ENCODE measurements at places on chromosomes 7 and 10.

DNA sequence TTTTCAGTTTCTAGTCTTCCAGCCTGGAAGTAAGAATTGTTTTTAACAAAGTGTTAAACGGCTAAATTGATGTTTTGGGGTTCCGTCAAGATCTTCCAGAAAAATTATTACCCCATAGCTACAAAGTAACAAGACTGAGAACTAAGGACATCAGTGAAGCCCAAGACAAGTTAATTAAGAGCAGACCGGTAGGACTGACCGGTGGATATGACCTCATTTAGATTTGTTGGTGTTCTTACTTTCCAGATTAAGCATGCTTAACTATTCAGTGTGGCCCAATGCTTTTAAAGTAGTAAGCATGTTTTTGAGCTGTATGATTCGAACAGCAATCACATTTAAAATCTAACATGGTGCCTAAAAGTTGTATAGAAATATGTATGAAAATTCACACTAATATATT, 73.1 kb upstream of the RPA3 start:
- no peak for DNase-seq

GRCh38 chr10:67629461-67629971, 66.5 kb downstream of the CTNNA3 start:
- no peak for DNase-seq

DNA sequence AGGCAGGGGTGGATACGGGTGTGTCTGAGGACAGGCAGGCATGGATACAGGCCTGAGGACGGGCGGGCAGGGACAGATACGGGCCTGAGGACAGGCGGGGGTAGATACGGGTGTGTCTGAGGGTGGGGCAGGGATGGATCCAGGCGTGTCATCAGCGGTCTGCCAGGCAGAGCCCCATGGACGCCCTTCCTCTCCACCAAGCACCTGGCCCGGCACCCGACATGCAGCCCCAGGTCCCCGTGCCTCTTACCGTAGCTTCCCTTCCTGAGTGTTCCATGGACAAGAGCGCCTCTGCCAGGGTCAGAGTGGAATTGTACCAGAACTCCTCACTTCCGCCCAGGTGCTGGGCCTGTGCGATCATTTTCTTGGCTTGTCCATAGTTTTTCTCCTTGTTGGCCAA, 74.6 kb upstream of the NKX6-2 start:
- no peak for DNase-seq

GRCh38 chr10:89310056-89310893, 8.4 kb downstream of the IFIT2 start:
- DNase-seq: no peak

- no peak for DNase-seq
These were observed 18.7 kb downstream of the KCNK18 start for GRCh38 chr10:117216028-117216427.

DNA sequence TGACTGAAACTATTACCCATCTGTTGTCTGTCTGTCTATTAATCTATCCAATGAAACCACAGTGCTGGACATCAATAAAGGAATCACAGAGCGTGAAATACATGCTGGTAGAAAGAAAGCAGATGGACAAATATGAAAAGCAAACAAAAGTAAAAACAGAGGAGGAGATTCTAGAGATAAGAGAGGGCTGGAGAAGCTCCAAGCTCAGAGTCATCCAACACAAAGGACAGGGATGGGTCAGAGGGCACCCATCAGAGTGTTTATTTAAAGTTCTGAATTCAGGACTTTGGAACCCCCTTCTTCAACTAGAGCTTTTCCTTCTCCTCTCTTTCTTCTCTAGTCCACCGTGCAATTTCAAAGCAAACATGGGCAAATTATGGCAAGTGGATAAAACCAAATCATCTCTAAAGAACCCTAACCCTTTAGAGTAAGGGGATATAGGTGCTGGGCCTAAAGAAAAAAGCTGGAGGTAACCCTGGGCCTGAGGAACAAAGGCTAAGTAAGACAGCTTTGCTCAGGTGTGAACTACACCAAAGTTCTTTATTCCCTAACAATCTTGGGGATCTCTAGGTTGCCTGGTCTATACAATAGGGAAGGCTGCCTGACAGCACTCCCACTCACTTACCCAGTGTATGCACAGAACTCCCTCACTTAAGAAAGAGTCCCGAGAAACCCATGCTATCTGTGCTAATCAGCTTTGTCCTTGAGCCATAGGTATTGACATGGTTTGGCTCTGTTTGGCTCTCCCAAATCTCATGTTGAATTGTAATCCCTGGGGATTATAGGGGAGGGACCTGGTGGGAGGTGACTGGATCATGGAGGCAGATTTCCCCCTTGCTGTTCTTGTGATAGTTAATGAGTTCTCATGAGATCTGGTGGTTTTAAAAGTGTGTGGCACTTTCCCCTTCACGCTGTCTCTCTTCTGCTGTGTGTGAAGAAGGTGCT, 97.0 kb downstream of the BAMBI start:
- no peak for DNase-seq

- DNase-seq: no peak
These were observed at the start of gene GAD2 for GRCh38 chr10:26216585-26217395. TSS of gene GAD2 (plus strand) at chr10:26216774. CDS start at chr10:26216810, 36 bp downstream.

GRCh38 chr7:100430493-100431285, 1.1 kb downstream of the MEPCE start:
- no peak for DNase-seq

DNA sequence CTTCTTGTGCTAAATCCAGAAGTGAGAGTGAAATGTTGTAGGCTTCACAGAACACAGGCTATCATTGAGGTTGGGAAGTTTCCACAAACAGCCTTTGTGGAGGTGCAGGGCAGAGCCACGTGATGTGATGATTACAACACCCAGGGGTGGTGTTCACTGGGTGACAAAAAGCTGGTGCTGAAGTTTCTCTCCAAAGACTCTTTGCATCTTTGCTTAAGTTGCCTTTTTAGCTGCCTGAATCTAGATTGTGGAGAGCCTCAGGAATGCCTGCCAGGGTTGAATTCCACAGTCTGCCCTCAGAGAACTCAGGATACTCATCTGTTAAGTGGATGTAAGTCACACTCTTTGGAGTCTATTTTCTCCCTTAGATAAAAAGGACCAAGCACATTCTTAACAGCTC, 56.3 kb downstream of the PLXNA4 start:
- no peak for DNase-seq

GRCh38 chr7:47281161-47281560, 300.8 kb downstream of the TNS3 start:
- no peak for DNase-seq

DNA sequence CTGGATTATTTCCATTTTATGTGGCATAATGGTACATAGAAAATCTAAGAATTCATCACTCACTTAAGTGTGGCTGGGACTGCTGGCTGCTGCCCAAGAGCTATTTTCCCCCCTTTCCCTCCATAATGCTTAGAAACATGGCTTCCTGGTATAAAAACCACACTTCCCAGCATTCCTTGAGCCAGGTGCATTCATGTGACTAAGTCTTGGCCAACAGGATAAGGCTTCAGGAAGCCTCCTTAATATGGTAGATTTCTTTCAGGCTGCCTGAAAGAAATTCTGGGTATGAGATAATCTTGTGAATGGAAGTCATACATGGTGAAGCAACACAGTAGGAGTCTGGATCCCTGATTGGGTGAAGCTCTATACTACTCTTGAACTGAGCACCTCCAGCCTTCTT, 178.0 kb downstream of the JAZF1 start:
- DNase-seq: no peak

GRCh38 chr10:35854661-35855060, 212.6 kb upstream of the FZD8 start:
- DNase-seq: no peak
